PC-9 (cell line): ENCODE measurements at places on chromosomes 2 and 18.

DNA sequence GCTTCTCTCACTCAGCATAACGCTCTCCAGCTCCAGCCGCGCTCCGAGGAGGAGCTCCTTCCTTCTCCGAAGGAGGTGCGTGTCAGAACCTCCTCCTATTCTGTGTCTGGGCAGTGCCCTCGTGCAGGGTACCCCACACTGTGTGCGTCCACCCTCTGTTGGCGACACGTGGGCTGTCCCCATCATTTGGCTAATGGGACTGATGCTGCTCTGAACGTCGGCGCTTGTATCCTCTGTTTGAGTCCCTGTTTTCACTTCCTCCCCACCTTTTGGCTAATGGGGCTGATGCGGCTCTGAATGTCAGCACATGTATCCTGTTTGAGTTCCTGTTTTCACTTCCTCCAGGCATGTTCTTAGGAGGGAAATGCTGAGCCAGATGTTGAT, 22.2 kb downstream of the KCNG2 start:
- no peak for DNase-seq

DNA sequence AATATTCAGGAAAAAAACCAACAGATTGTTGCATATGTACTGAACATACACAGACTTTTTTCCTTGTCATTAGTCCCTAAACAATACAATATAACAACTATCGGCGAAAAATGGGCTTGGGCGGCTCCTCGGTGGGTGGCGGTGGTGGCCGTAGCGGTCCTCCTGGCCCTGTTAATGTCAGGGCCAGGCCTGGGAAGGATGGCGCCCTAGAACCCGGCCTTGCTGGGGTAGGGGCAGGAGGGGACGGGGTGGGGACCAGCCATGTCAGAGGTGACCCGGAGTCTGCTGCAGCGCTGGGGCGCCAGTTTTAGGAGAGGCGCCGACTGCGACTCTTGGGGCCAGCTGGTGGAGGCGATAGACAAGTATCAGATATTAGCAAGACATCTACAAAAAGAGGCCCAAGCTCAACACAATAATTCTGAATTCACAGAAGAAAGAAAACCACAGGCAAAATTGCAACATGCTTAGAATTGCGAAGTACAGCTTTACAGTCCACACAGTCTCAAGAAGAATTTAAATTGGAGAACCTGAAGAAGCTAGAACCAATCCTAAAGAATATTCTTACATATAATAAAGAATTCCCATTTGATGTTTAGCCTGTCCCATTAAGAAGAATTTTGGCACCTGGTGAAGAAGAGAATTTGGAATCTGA, 36.5 kb downstream of the ROCK2 start:
- no peak for DNase-seq

GRCh38 chr2:1650085-1650872, 94.0 kb downstream of the PXDN start:
- no peak for DNase-seq

DNA sequence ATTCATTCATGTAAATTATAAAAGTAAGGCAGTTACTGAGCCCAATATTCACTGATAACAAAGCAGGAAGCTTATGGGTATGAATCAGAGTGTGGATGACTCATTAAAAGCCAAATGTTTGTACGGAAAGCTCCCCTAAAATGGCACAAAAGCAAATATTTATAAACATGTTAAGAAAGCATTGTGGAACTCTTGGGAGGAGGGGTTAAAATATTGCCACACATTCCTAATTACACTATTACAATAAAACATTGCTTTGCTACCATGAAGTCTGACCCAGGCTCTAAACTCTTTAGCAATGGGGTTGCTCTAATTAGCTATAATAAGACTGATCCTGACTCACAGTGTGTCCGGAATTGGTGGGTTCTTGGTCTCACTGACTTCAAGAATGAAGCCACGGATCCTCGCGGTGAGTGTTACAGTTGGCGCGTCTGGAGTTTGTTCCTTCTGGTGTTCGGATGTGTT, 110.9 kb downstream of the NAB1 start:
- DNase-seq = no peak

GRCh38 chr2:204110751-204111516, 174.4 kb downstream of the ICOS start:
- DNase-seq = no peak

- no peak for DNase-seq
These were observed 51.4 kb upstream of the TRIB2 start for GRCh38 chr2:12665334-12665733.

GRCh38 chr18:57084331-57085271, 62.3 kb upstream of the BOD1L2 start:
- no peak for DNase-seq

DNA sequence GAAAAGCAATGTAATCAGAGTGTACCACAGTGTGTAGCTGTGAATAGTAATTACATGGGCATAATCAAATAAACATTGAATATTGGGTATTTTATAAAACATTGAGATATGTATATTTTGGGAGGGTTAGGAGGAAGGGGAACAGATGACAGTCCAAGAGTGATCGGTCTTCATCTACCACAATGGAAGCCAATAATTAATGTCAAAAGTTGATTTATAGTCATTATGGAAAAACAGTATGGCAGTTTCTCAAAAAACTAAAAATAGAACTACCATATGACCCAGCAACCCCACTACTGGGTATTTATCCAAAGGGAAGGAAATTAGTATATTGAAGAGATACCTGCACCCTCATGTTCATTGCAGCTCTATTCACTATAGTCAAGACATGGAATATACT, 5.8 kb upstream of the LAPTM4A start:
- DNase-seq = no peak

GRCh38 chr18:6730416-6731221, 1.1 kb downstream of the ARHGAP28 start:
- no peak for DNase-seq

DNA sequence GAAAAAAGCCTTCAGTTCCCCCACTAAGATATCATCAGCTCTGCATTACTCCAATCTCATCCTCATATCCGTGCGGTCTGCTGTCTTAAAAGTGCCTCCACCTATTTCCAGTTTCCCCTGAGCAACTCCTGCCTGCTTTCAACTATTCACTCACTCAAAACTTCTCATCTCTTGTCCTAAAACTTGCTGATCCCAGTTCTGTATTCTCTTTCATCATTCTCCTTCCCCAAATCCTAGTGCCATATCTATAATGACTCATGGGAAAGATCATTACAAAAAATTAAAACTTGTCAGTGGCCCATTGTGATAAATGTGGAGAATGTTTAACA, 20.0 kb downstream of the ACVR1 start:
- DNase-seq = no peak

GRCh38 chr18:51543658-51544155, 346.2 kb upstream of the MEX3C start:
- DNase-seq = no peak

- no peak for DNase-seq
These were observed 228.3 kb upstream of the ERBB4 start for GRCh38 chr2:212766921-212767320.

- no peak for DNase-seq
These were observed 12.7 kb downstream of the COL3A1 start for GRCh38 chr2:188986839-188987238.

DNA sequence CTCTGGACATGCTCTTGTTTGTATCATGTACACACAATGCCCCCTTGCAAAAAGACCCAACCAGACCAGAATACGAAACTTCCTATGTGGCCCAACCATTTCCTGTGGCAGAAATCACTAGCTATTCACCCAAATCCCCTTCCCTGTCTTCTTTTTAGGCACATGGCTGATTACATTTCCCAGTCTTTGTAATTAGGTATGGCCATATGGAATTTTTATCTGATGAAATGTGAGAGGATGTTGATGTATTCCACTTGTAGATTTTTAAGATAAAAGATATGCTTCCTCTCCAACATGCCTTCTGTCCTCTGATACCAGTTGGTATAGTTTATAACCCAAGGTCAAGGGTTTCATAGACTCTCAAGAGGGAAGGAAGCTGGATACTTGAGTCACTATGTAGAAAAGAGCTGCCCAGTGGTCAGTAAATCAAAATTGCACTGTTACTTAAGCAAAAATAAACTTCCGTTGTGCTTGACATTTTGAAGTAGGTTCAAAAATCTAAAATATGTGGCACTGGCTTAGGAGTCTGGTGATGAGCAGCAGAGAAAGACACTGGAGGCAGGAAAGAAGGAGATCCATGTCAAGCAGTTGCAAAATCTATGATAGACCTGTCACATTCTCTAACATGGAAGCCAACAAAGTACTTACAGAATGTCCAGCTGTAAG, 297.4 kb downstream of the SMAD2 start:
- DNase-seq = no peak

GRCh38 chr18:66105016-66105415, 354.2 kb downstream of the CDH7 start:
- no peak for DNase-seq

- DNase-seq = no peak
These were observed 59.3 kb upstream of the RFX8 start for GRCh38 chr2:101534149-101534611.

GRCh38 chr2:83786140-83786539, 672.9 kb downstream of the SUCLG1 start:
- DNase-seq = no peak

- DNase-seq = no peak
These were observed 90.1 kb upstream of the NOL4 start for GRCh38 chr18:34314847-34315246.

DNA sequence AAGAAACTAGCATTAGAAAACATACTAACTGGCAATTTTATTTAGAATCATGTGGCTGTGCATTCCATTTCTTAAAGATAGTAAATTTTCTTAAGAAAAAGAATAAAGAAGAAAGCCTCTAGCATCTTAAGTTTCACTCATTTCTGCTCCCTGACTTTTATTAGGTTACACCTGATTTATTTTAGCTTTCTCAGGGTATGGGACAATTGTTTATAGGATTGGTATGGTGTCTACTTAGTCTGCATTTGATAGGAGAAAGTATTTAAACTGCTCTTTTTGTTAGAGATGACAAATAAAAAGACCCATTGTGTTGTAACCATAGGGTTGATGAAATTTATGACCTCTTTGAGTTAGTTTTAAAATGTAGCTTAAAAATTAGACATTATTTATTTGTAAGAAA, 115.2 kb downstream of the PTPRM start:
- DNase-seq = no peak
